ENCODE measurements at places on chromosomes 1 and 21.

DNA sequence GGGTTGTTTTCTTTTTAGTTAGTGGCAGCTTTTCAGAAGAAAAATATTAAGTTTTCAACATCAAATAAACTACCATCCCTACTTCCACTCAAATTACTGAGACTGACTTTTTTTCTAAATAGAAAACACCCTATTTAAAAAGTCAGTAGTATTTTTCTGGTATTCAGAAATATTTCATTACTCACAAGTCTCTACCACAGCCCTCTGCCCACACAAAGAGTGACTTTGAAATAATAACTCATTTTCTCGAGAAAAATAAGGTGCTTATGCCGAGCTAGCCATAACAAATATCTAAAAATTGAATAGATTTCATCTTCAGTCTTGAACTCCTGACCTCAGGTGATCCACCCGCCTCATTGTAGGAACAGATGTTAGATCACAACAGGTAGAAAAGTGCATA lies 41.8 kb upstream of the USP25 start:
- no peak for DNase-seq

- no peak for DNase-seq
Observed at GRCh38 chr1:104082221-104082620, 332.5 kb downstream of the AMY1C start.

- no peak for DNase-seq
Observed at GRCh38 chr1:46659307-46659870, 8.8 kb downstream of the ATPAF1 start.

GRCh38 chr1:29709704-29710280 lies 473.5 kb downstream of the PTPRU start:
- DNase-seq = peak; percentile 73

- peak; percentile 49 for DNase-seq
Observed at GRCh38 chr21:46667741-46668380, 32.4 kb downstream of the PRMT2 start.

DNA sequence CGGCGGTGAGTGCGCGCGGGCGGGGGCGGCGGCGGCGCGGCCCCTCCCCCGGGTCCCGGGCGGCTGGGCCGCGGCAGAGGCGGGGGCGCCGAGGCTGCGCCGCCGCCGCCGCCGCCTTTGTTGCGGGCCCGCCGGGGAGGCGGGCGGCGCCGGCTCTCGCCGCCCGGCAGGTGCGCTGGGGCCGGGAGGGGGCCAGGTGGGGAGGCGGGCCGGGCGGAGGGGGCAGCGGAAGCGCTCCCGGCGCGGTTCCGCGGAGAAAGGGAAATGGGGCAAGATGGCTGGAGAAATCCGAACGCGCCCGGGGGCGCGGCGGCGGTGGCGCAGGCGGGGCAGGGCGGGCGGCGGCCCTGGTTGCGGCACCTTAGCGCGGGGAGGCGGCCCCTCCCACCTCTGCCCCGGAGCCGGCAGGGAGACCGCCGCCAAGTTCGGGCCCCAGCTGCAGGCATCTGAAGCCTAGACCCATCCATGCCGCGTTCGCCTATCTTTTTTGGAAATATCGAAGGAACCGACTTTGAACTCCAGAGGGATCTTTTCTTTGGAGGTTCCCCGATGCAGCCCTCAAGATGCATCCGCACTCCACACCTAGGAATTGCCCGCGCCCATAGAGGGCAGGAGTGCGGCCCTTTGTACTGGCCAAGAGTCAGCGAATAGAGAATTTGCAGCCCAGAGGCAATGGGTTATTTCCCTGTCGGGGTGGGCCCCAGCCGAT lies 479 bp downstream of the POGK start:
- no peak for DNase-seq

DNA sequence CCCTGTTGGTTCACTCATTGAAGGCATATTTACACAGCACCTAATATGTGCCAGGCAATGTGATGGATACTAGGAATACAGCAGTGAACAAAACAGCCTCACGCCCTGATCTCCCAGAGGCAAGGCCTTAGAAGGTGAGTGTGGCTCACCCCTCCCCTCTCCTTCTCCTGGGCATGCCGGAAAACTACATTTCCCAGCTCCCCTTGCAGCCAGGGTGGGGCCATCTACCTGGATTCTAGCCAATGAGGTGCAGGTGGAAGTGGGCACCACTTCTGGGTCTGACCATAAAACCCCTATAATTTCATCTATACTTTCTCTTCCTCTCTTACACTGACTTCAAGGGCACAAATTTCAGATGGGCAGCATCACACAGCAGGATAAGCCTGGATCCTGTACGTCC lies 63.8 kb downstream of the FBXO2 start:
- no peak for DNase-seq

DNA sequence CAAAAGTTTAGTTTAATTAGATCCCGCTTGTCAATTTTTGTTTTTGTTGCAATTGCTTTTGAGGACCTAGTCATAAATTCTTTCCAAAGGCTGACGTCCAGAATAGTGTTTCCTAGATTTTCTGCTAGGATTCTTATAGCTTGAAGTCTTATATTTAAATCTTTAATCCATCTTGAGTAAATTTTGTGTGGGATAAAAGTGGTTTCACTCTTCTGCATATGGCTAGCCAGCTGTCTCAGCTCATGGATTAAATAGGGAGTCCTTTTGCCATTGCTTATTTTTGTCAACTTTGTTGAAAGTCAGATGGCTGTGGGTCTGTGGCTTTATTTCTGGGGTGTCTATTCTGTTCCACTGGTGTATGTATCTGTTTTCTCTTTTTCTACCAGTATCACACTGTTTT lies 801.3 kb upstream of the ADGRL4 start:
- no peak for DNase-seq

- no peak for DNase-seq
Observed at GRCh38 chr1:209207126-209207700, 376.3 kb upstream of the CAMK1G start.

DNA sequence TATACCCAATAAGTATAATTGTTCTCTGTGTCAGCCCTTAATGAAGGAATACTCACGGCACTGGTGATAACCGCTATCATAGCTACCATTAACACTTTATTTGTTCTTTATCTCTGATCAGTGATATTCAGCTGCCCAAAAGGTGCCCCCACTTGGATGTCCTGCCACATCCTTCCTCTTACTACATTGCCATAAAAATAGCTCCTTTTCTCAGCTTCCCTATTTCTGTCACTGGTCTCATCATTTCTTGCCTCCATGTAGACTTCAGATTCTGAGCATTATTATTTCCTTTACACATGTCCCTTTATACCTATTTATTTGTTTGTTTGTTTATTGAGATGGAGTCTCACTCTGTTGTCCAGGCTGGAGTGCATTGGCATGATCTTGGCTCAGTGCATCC lies 2.7 kb upstream of the RAB29 start:
- no peak for DNase-seq

GRCh38 chr1:216531263-216532239 lies 108.3 kb upstream of the USH2A start:
- no peak for DNase-seq

DNA sequence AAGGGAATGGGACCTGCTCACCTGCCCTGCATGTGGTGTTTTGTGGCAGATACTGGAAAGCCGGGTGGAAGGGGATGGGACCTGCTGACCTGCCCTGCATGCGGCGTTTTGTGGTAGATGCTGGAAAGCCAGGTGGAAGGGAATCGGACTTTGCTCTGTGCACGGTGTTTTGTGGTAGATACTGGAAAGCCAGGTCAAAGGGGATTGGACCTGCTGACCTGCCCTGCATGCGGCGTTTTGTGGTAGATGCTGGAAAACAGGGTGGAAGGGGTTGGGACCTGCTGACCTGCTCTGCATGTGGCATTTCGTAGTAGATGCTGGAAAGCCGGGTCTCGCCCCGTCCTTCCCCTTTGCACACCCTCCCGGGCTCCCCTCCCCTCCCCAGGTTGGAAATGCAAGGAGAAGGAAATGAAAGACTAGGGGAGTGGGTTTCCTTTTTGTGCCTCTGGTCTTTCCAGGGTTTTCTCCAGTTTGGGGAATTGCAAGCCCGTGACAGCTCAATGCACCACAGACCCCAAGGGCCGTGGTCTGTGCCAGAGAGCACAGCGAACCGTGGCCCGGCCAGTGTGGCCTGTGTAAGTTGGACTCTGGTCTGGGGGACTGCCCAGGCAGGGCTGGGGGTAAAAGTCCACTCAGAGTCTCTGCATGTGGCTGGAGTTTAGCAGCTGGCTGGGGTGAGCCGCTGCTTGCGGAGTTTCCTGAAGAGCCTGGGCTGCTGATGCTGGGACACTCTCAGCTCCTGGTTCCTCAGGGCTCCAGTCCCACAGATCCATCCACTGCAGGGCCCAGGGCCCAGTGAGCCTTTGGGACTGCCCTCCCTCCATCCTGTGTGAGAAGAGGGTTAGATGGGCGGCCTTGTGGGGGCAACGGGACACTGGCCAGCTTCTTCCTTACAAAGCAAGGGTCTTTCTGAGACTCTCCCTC lies 105.5 kb downstream of the CRYAA start:
- no peak for DNase-seq

DNA sequence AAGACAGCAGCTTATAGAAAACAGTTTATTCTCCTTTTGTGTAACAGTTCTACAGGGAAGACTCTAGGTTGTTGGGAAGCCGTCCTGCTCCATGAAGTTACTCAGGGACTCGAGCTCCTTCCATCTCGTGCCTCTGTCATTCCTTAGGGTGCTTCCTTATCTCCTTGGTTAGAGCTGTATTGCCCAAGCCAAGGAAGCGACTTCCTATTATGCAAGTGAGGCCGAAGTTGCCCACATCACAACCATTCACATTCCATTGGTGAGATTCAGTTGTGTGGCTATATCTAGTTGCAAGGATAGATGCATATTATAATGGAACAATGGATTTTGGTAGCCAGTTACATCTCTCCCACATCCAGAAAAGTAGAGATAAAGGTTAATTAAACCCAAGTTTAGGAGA lies 9.0 kb downstream of the GSTM5 start:
- no peak for DNase-seq

DNA sequence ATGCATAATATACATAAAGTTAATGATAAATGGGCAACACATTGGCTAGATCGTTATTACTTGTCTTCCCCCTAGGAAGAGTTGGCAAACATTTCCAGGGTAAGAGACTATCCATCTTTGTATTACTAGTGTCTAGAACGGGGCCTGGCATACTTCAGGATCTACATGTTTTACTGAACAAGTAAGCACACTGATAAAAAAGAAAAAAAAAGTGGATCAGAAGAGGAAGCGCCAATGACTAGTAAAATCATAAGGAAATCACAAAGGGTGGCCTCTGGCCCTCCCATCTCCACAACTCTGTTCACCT lies 482 bp downstream of the TM2D1 start:
- DNase-seq = no peak

DNA sequence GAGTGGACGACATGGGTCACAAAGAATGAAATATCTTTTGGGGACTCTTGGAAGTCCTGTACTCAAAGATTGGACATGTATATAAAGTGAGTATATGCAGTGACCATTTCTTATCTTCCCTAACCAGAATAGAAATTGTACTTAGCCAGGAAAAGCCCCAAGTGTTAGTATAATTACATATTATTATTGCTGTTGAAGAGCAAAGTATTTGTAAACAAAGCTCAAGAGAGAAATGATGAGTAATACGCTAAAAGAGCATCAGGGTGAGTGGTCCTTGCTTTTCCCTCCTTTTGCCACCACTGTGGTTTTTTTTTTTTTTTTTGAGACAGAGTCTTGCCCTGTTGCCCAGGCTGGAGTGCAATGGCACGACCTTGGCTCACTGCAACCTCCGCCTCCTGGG lies 6.4 kb upstream of the CGN start:
- DNase-seq = no peak

GRCh38 chr1:31955917-31956736 lies 18.0 kb upstream of the PTP4A2 start:
- peak; percentile 90 for DNase-seq

DNA sequence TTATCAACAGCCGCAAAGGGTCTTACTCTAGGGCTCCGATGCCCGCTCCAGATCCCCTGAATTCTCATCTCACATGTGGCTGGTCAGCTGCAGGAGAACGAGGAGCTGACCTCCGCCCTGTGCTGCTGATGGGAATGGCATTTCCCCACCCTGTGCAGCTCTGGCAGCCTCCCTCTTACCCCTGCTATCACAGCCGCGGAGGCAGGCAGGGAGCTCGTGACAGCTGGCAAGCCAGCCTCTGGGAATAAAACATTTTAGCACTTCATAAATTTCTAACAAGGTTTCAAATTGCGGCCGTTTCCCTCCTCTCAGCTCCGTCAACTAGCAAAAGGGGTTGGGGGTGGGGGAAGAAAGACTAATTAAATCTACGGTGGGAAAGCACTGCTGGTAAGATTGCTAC lies 81.1 kb downstream of the DSCAM start:
- DNase-seq = no peak

DNA sequence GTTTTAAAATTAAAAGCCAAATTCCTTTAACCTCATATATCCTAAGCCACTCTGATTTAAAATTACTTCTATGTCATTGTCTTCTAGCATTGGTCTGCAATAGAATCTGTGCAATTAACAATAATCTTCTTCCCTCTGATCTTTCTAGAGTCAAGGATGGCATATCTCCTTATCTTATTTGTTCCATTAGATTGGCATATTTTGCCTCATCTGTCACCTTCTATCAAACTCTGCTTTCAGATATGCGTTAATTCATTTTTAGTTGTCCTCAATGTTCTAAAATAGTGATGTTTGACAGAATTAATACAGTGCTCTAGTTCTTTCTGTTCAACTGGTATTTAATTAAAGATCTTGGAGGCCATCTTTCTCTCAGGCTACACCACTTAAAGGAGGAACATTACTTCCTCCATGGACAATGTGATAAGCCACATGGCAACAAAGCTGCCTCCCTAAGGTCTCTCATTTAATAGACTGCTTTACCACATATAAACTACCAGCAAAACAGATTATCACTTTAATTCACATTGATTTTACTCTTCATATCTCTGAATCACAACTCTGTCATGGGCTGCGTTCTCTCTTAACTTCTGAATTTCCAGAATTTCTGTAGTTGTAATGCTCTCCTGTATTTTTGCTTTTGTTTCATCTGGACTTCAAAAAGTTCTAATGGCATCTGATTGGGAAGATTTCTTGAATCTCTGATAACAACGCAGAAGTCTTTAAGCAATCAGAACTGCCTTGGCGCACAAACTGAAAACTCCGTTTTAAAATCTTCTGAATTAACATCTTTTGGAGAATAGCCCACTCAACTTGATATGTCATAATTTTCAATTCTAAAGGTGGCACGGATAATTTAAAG lies 2.8 kb downstream of the NRIP1 start:
- no peak for DNase-seq

- DNase-seq = no peak
Observed at GRCh38 chr1:209268479-209268878, 315.0 kb upstream of the CAMK1G start.

DNA sequence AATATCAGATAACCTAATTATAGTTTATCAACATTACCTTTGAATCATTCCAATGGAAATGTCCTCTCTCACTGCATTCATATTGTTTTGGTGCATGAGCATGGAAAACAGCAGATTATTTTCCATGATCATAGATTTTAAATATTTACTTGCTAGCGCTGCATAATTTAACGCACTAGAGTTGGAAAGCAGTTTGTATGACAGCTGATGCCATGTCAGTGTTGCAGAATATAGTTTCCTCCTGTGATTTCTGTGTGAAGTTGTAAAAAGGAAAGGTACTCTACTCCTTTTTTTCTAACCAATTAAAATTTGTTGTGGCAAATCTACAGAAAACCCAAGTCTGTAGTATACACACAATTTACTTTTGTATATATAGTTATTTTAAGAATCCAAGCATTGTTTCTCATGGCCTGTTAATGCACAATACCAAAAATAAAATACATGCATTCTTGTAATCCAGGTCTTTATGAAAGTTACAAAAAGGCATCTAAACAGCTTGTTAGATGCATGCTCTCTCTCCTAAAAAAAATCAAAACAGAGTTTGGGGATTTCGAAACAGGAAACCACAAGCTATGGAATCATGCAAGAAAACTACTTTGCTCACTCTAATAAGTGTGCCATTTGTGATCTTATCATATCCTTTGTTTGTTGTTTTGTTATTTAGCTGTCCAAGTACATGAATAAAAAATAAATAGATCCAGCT lies 1.9 kb upstream of the ATG4C start:
- DNase-seq = no peak

GRCh38 chr21:44436111-44436611 lies 19.1 kb upstream of the LRRC3 start:
- no peak for DNase-seq

Data from HFF-Myc (cell line).